ENCODE measurements at places on chromosomes 6 and 20.

GRCh38 chr6:131382631-131383030 is 190.4 kb upstream of the ARG1 start:
- no peak for DNase-seq

- DNase-seq = no peak
Observed at GRCh38 chr6:106844930-106845329, 129.6 kb downstream of the CD24 start.

DNA sequence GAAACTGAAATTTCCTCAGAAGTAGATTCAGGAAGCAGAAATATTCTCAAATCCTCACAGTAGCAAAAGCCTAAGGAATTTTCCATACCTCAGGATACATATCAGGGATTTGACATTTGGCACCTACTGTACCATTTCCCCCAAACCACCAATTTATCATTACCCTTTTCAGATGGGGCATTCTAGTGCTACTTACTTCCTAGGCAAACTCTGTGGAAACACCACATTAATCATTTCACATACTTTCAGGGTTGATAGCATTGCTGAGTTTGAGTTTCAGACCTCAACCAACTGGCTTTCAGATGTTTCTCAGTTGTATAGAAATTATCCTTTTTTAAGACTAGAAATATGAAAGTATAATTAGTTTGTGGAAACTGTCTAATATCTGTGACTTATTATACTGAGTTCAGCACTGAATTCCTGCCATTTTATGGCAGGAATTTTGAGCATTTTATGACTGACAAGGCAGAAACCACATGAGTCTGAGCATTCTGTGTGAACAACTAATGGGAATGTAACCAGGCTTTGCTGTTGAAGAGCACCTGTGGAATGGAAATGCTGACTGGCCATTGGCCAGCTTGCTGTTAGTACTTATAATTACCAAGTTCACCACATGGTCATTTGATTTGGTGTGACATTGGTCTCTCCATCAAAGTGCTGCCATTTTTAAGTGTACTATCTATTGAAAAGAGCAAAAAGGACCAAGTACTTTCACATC is 35.1 kb upstream of the IRAK1BP1 start:
- DNase-seq = no peak

GRCh38 chr6:124334359-124334758 is 530.7 kb downstream of the NKAIN2 start:
- no peak for DNase-seq

- no peak for DNase-seq
Observed at GRCh38 chr20:22499515-22500166, 84.7 kb downstream of the FOXA2 start.

- DNase-seq = no peak
Observed at GRCh38 chr6:6655805-6656251, 67.3 kb downstream of the LY86 start.

- no peak for DNase-seq
Observed at GRCh38 chr6:6057442-6058053, 50.8 kb upstream of the NRN1 start.

DNA sequence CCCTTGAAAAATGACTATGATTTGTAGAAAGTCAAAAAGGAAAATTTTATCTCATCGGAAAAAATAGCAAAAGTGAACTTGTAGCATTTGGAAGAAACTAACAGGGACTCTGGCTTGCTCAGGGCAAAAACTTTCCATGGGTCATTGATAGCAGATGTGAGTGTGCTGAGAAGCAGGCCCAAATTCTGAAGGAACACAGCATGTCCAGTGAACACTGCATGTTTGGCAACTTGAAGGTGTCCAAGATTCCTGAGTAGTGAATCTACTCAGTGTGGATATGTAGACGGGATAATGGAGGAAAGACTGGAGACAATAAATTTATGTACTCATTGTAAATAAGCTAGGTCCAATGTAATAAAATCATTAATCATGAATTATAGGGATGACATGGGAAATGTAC is 8.2 kb downstream of the SLC17A2 start:
- DNase-seq = no peak

- no peak for DNase-seq
Observed at GRCh38 chr6:91288741-91289140, 701.9 kb upstream of the MAP3K7 start.

- no peak for DNase-seq
Observed at GRCh38 chr6:73400656-73401055, 6.0 kb downstream of the DDX43 start.

DNA sequence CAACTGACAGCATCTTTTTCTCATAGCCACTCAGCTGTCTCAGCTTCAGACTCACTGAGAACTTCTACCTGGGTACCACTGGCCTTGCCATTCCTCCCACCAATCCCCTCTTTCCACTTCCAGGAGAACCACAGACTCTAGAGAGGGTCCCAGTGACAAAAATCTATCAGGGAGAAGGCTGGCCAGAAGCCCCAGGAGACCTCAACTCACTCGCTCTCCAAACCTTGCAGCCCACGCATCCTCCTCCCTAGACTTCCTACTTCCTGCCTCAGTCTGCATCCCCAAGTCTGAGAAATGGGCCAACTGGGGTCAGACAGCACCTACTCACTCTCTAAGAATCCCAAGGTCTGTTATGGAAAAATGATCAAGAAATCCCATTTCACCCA is 1.2 kb downstream of the TMEM239 start:
- DNase-seq = no peak

DNA sequence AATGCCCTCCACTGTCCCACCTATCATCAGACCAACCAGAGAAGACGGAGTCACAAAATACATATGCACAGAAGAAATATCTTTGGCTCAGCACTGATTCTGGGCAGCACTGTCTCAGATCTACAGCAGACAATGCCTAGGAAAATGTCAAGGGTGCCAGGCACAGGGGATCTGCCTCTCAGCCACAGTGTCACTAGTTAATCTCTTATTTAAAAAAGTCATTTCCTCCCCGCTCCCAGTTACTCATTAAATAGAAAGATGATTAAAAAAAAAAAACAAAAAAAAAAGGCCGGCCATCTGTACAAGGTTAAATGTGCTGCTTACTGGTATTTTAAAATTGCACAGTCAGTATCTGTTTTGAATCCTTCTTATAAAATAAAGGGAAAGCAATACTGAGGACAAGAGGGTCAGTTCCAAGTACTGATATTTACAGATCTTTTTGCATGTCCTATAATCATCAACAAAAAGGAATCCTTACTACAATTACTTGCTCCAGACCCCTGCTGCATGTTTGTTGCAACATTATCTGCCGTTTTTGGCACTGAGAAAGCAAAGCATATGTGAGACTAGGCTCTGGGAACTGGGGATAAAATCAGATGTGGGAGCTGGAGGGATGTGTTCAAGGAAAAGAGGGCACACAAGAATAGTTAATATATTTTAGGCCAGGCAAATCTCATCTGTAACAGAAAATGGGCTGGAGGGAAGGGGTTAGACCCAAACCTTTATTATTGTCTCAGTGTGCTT is 299.3 kb downstream of the KIF16B start:
- no peak for DNase-seq

GRCh38 chr6:154474648-154475428 is 35.6 kb downstream of the CNKSR3 start:
- no peak for DNase-seq

- DNase-seq = no peak
Observed at GRCh38 chr6:118630067-118630466, 21.3 kb downstream of the CEP85L start.

DNA sequence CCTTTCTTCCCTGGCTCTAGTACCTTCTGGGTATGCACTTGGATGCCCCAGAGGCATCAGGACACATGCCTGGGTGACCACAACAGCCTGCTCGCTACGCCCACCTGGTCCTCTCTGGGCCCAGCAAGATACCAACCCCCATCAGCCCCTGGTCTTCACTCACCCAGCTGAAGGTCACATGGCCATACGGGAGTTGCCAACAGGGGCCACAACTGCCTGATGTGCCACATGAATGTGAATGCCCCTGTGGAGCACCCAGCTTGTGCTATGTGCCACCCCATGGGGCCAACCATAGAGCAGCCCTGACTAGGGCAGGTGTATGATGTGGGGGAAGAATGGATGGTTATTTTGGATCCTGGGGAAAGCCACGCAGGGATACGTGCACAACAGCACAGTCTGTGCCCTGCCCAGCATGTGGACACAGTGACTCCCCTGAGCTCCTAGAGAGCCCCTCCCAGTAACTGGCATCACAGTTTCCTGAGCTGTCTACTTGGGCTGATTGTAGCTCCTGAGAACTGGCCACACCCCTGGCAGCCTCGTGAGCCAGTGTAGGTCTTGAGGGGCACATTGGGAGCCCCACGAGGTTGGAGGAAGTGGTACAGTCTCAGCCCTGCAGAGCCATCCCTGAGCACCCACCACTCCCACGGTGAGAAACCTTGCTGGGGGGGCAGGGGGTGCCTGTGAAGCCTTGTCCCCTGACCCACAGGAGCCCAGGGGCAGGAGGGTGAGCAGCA is 10.5 kb upstream of the PCMTD2 start:
- DNase-seq = peak; percentile 13

- DNase-seq = no peak
Observed at GRCh38 chr6:81895511-81896185, 143.2 kb upstream of the TENT5A start.

DNA sequence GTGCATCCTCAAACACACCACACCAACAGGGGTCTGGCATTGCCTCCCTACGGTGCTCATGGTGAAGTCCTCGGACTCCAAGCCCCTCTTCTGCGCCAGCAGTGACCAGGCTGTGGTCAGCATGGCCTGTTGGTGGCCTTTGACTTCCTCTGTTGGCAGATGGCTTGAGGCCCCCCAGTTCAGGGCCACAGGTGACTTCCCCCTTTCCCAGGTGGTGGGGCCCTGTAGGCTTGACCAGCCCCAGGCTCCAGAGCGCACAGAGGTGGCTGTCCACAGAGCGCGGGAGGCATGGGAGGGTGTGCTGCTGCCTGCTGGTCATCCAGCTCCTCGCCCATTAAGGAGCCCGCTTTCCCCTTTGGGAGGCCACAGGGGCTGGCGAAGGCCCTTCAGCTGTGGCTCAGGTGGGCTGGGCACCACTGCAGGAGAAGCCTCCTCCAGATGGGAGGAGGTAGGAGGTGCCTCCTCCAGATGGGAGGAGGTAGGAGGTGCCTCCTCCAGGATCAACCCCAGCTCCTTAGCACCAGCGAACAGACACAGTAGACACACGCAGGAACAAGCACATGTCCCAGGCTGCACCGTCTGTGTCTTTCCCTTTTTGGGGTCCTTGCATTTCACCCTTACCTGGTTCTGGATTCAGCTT is 52.1 kb upstream of the BHLHE23 start:
- DNase-seq = no peak

GRCh38 chr6:90221403-90221802 is 75.2 kb downstream of the BACH2 start:
- DNase-seq = no peak

DNA sequence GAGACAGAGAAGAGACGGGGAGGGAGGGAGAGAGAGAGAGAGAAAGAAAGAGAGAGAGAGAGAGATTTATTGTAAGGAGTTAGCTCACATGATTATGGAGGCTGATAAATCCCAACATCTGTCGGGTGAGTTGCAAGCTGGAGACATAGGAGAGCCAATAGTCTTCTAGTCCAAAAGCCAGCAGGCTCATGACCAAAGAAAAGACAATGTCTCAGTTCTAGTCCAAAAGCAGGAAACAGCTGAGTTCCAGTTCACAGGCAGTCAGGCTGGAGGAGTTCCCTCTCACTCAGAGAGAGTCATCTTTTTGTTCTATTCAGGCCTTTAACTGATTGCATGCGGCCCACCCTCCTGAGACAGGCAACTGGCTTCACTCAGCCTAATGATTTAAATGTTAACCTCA is 416.6 kb downstream of the PREX1 start:
- no peak for DNase-seq

GRCh38 chr6:150685860-150686259 is 86.2 kb downstream of the PLEKHG1 start:
- no peak for DNase-seq

- DNase-seq = no peak
Observed at GRCh38 chr20:2387180-2387577, 6.5 kb downstream of the TGM6 start.

All from omental fat pad (tissue), 4 donors.